ENCODE measurements at places on chromosomes 12 and 14.

DNA sequence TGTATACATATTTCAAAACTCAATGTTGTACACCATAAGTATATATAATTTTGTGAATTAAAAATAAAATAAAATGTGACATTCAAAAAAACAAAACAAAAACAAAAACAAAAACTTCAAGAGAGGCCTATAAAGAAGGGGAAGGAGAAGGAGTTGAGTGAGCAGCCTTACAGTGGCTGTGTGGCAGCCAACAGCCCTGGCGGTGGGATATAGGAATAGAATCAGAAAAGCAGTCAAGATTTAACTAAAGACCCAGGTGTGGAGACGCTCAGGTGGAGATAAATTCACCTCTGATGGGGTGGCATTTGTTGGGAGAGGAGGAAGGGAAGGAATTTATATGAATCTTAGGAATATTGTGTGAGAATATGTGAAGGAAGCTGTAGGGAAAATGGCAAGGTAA, 41.8 kb upstream of the E2F7 start:
- DNase-seq: no peak

GRCh38 chr12:117036046-117036445, 63.2 kb downstream of the TESC start:
- no peak for DNase-seq

- no peak for DNase-seq
Measured at GRCh38 chr12:1310653-1311052, 283.7 kb downstream of the FBXL14 start.

- no peak for DNase-seq
Measured at GRCh38 chr12:109462868-109463692, 14.0 kb downstream of the KCTD10 start.

DNA sequence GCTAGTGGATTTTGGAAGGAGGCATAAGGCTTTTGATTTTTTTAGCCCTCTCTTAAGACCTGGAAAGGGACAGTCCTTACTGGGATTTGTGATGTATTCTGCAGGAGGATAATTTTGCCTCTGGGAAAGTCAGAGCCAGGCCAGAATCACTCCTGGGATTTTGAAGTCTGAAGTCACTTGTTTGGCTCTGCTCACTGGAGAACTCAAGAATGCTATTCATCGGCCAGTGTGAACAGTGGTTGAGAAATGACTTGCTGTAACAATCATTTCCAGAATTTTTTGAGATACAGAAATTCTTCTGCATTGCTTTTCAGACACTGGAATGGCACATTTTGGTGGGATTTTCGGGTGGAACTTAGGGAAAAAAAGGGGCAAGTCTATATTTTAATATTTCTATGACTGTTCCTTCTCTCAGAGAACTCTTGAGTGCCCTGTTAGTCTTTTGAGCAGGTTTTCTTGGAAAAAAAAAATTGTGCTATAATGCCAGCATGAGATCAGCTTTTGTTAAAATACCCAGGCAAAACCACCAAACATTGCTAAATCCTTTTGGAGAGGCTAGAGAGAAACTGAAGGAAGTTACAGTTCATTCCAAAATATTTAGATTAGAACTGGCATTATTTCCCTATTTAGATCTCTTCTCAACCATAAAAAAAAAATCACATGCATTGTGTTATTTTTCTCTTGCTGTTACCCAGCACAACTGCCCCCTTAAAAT, 26.1 kb upstream of the BHLHE41 start:
- no peak for DNase-seq
